ENCODE measurements at places on chromosomes 6 and 20.
A peak's percentile ranks its signal among the peaks of the same experiment; 100 is the strongest.

GRCh38 chr20:11090751-11091150, 417.0 kb upstream of the JAG1 start:
- DNase-seq = no peak
- H3K27ac ChIP-seq = no peak overlapping the region
- H3K36me3 ChIP-seq = no peaks in the 10 kb centered on the region
- no peaks in the 10 kb centered on the region for H3K27me3 ChIP-seq
- no peak overlapping the region for H3K4me3 ChIP-seq

- H3K4me3 ChIP-seq = no peak overlapping the region
- peaks cover 5% of the 10 kb centered on the region for H3K27me3 ChIP-seq
- peak; percentile 27 for DNase-seq
- H3K4me1 ChIP-seq = peaks cover 59% of the 10 kb centered on the region
Observed at GRCh38 chr6:6688283-6688682, 99.8 kb downstream of the LY86 start.

GRCh38 chr20:32971703-32972161, 32.5 kb downstream of the SUN5 start:
- no peak overlapping the region for H3K4me3 ChIP-seq
- DNase-seq = peak; percentile 55
- peaks cover 18% of the 10 kb centered on the region for H3K36me3 ChIP-seq
- H3K27ac ChIP-seq = no peak overlapping the region

DNA sequence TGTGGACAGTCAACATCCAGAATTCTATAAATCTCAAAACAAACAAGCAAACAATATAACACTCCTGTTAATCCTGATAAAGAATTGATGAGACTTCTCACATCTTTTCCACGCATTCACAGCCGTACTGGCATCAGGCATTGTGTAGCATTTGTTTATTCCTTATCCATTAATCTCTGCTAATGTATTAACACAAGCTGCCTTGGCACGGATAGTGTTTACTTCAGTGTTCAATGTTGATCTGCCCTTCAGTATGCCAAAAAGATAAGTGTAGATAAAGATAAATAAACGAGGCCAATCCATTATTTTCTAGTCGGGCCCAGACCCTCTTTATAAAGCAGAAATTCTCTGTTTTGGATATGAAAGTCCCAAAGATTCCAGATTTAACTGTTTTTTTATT, 16.1 kb downstream of the UFL1 start:
- H3K4me3 ChIP-seq = no peak overlapping the region
- peaks cover 26% of the 10 kb centered on the region for H3K36me3 ChIP-seq
- H3K4me1 ChIP-seq = no peaks in the 10 kb centered on the region
- H3K27ac ChIP-seq = no peak overlapping the region
- no peaks in the 10 kb centered on the region for H3K27me3 ChIP-seq

DNA sequence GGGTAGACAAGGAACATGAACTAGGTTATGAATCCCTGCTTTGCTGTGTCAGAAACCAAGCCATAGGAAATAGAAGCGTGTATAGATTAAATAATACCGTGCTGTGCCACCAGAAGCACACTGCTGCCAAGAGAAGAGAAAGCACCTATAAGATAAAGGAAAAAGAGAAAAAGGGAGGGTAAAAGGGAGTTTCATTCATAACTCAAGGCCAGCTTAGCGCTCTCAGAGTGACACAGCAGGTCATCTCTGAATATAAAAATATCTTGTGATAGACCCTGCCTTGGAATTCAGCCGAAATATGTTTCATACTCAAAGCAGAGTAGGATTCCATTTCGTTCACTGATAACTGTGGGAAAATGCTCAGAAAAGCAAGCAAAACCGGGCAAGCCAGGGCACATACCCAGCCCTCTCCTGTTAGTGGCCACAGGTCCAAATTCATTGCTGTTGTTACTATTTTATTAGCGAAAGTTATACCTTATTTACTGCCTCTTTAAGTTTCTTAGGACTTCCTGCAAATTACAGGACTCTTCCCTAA, 8.7 kb downstream of the JAG1 start:
- H3K36me3 ChIP-seq = no peaks in the 10 kb centered on the region
- no peak overlapping the region for H3K27ac ChIP-seq
- H3K27me3 ChIP-seq = peaks cover 66% of the 10 kb centered on the region
- no peak for DNase-seq

GRCh38 chr6:117601811-117602150, 530 bp downstream of the GOPC start:
- peak overlapping the region; percentile 100 for H3K4me3 ChIP-seq
- H3K27ac ChIP-seq = peak overlapping the region; percentile 98
- H3K36me3 ChIP-seq = peaks cover 31% of the 10 kb centered on the region
- peaks cover 36% of the 10 kb centered on the region for H3K4me1 ChIP-seq

DNA sequence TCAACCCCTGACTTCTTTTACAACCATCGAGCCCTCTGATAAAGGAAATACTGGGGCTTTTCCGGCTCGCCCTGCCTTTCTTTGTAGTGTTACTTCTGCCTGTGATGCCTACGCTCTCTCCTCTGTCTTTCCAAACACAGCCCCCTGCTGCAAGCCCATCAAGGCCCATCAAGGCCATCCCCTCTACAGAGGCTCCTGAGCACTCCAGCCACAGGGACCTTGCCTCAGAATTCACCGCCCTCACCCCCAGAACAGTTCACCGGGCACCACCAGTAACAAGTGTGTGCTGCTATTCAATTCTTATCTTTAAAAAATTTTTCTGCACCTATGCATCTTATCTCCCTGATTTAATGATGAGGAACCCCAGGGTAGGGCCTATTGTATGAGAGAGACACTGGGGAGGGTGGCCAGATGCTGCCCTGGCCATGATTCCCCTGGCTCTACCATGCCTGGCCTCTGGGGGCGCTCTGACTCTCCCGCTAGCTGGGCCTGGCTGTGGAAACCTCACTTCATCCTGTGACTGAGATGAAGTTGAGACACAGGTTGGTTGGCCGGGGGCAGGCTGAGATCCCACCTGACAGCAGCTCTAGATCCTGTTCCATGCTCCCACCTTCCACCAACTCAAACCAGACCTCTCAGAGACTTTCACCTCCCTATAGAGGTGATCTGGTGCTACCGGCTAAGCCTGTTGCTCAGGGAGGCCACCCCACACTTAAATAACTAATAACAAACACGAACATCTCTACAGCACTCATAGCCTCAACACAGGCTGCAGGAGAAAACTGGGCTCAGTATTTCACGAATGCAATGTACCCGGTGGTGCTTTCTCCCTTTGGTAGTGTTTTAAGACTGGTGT, 19.2 kb upstream of the GLP1R start:
- no peak overlapping the region for H3K4me3 ChIP-seq
- H3K4me1 ChIP-seq = no peaks in the 10 kb centered on the region
- peak; percentile 60 for DNase-seq

- H3K27me3 ChIP-seq = no peaks in the 10 kb centered on the region
- no peaks in the 10 kb centered on the region for H3K4me1 ChIP-seq
- DNase-seq = no peak
- H3K27ac ChIP-seq = no peak overlapping the region
Observed at GRCh38 chr20:12112089-12112474, 194.4 kb downstream of the BTBD3 start.

DNA sequence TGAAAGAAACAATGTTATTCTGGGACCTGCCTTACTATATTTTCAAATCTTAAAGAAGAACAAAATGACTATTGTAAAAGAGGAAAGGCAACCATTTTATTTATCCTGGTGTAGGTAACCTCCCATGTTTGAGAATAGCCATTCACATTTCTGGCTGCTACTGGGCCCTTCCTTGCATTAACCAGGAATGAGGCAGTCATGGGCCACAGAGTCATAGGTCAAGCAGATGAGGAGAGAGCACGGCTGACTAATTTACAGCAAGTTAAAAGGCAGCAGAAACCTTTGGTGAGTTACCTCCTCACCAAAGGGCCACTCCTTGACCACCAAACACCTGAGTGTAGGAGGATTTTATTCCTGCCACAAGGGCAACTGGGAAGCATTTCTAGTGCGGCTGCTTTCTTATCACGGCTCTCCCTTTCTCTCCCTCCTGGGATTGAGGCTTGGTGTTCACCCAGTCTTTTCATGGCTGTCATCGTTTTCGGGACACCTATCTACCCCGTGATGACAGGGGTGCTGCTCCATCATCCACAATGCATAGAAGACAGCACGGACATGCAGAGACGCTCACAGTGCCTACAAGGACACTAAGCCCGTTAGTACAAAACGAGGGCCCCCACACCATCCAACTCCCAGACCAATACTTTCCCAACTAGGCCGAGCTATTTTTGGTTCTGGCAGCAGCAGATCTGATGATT, 4.4 kb upstream of the LAMA4 start:
- peaks cover 39% of the 10 kb centered on the region for H3K27me3 ChIP-seq
- H3K4me3 ChIP-seq = no peak overlapping the region
- H3K36me3 ChIP-seq = no peaks in the 10 kb centered on the region
- H3K27ac ChIP-seq = no peak overlapping the region

DNA sequence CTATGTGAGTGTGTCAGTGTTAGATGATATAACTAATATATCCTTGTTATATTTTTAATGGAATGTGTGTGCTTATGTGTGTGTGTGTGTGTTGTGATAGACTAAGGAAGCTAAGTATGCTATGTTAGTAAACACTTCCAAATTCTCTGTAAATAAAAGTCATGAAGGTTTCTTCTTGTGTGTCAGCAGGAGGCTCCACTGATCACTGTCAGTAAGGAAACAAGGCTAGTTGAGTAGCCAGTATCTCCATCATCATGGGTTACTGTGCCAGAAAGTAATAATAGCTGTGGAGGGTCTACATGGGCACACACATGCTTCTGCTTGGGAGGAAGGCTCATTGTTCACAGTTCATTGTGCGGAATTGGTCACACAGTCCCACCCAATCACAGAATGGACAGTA, 302.8 kb upstream of the RNF217 start:
- no peaks in the 10 kb centered on the region for H3K4me1 ChIP-seq
- H3K27me3 ChIP-seq = no peaks in the 10 kb centered on the region
- no peak overlapping the region for H3K4me3 ChIP-seq
- H3K27ac ChIP-seq = no peak overlapping the region
- no peak for DNase-seq

GRCh38 chr6:8686077-8686476, 250.7 kb upstream of the SLC35B3 start:
- H3K4me3 ChIP-seq = no peak overlapping the region
- DNase-seq = no peak
- H3K27me3 ChIP-seq = no peaks in the 10 kb centered on the region
- H3K4me1 ChIP-seq = no peaks in the 10 kb centered on the region
- H3K36me3 ChIP-seq = no peaks in the 10 kb centered on the region
- H3K27ac ChIP-seq = no peak overlapping the region

GRCh38 chr6:159679091-159680077, 13.7 kb downstream of the SOD2 start:
- DNase-seq = no peak
- H3K27me3 ChIP-seq = no peaks in the 10 kb centered on the region
- H3K4me1 ChIP-seq = peaks cover 15% of the 10 kb centered on the region
- H3K4me3 ChIP-seq = no peak overlapping the region

DNA sequence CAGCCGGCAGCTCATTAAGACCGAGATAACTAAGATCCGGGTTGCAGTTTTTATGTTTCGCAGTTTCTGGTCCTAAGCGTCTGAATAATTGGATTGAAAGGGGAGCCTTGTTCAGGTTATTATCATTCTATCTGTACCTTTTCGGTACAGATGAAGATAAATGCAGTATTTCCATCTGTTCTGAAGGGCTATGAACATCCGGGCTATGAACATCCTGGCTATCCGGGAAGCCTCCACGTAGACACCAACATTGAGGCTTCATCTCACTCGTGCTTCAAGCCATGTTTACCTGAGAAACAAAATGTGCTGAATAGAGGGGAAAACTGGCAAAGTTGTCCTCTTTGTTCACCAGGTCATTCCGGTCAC, 399 bp upstream of the REPS1 start:
- peak overlapping the region; percentile 87 for H3K4me3 ChIP-seq
- H3K36me3 ChIP-seq = peaks cover 1% of the 10 kb centered on the region
- peaks cover 7% of the 10 kb centered on the region for H3K4me1 ChIP-seq
- H3K27ac ChIP-seq = peak overlapping the region; percentile 91

- H3K36me3 ChIP-seq = no peaks in the 10 kb centered on the region
- no peak for DNase-seq
- H3K27me3 ChIP-seq = peaks cover 3% of the 10 kb centered on the region
- H3K4me3 ChIP-seq = no peak overlapping the region
- no peaks in the 10 kb centered on the region for H3K4me1 ChIP-seq
Observed at GRCh38 chr20:61937963-61938838, 127.5 kb downstream of the TAF4 start.

- H3K4me1 ChIP-seq = peaks cover 20% of the 10 kb centered on the region
- H3K4me3 ChIP-seq = no peak overlapping the region
- no peaks in the 10 kb centered on the region for H3K27me3 ChIP-seq
- no peak for DNase-seq
- H3K36me3 ChIP-seq = peaks cover 6% of the 10 kb centered on the region
Observed at GRCh38 chr6:44833248-44833647, 445.7 kb downstream of the CDC5L start.

DNA sequence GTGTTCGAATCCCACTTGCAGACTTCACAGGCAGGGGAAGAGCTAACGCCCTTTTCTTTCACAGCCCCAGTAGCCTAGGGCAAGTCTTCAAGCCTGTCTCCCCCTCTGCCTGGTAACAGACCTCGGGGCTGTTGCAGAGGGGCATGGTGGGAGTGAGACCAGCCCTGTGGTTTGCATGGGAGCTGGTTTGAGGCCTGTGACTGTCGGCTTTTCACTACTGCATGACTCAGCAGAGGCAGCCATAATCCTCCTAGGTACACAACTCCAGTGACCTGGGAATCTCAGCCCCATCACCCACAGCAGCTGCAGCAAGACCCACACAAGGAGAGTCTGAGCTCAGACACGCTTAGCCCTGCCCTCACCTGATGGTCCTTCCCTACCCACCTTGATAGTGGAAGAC, 55.3 kb upstream of the POPDC3 start:
- peaks cover 11% of the 10 kb centered on the region for H3K27me3 ChIP-seq
- no peak overlapping the region for H3K27ac ChIP-seq
- DNase-seq = no peak
- no peak overlapping the region for H3K4me3 ChIP-seq

DNA sequence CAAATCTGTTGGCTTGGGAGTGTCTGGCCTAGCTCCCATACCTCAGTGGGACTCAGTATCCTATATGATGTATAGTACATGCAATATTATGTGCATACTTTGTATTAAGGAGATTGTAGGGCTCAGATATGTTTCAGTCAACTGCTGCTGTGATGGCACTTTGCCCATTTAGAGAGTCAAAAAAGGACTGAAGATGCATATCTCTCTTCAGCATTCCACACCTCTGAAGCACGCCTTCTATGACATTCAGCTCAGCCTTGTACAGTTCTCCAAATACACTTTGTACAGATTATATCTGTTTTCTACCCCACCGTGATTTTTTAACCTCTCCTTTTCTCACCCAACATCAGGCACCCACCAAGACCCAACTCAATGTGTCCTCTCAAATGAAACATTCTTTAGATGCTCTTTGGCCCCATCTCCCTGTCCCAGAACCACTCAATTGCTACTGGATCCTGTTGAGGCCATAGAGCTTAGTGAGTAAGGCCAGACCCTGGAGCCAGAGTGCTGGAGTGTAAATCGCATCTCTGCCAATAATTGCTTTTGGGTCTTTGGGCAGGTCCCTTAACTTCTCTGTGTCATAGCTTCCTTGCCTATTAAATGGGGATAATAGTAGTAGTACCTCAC, 15.6 kb downstream of the ENPP1 start:
- DNase-seq = no peak
- peaks cover 15% of the 10 kb centered on the region for H3K27me3 ChIP-seq

GRCh38 chr6:68628161-68628560, 6.9 kb upstream of the ADGRB3 start:
- H3K4me3 ChIP-seq = no peak overlapping the region
- DNase-seq = no peak
- H3K36me3 ChIP-seq = no peaks in the 10 kb centered on the region
- no peaks in the 10 kb centered on the region for H3K4me1 ChIP-seq
- no peaks in the 10 kb centered on the region for H3K27me3 ChIP-seq

- no peak overlapping the region for H3K4me3 ChIP-seq
- H3K27me3 ChIP-seq = peaks cover 91% of the 10 kb centered on the region
- H3K36me3 ChIP-seq = no peaks in the 10 kb centered on the region
- H3K4me1 ChIP-seq = peaks cover 3% of the 10 kb centered on the region
- peak overlapping the region; percentile 31 for H3K27ac ChIP-seq
Observed at GRCh38 chr20:63579017-63579694, 5.1 kb upstream of the HELZ2 start.
